Stimulated activated CD4-positive, alpha-beta T cell treated with anti-CD3 and anti-CD28 coated beads, Interleukin-1b, Interleukin-23, amount 100 ng/mL, for 1 hour (primary cell): ENCODE measurements at places on chromosomes 1 and 21.

GRCh38 chr1:232248276-232248820, 381.6 kb downstream of the SIPA1L2 start:
- no peak for DNase-seq

DNA sequence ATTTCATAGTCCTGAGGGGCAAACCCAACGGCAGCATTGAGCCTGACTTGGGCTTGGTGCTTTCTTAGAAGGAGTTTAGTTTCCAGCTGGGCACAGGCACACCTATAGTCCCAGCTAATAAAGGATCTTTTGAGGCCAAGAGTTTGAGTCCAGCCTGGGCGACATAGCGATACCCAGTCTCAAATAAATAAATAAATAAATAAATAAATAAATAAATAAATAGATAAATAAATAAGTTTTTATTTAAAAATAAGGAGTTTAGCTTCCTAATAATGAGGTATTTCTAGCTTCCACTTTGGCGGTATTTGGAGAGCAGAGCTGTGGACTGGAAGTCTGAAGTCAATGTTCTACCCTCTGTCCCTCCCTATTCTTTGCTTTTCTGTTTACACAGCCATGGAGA, 186.6 kb downstream of the URB2 start:
- no peak for DNase-seq

DNA sequence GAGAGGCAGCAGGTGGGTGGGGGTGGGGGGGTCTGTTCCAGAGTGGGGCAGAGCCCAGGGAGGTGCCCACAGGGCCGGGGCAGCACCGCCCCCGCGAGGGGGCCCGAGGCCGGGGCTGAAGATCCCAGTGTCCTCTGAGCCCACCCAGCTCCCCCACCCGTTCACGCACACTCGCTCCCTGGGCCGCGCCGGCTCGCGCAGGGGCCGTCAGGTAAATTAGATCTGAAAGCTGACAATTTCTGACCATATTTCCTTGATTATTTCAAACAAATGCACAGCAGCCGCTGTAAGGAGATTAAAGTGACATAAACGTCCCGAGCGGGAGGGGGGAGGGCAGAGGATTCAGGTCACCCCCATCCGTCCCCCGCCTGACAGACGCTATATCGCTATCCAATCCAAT, 118.0 kb downstream of the CASZ1 start:
- DNase-seq, result no peak

DNA sequence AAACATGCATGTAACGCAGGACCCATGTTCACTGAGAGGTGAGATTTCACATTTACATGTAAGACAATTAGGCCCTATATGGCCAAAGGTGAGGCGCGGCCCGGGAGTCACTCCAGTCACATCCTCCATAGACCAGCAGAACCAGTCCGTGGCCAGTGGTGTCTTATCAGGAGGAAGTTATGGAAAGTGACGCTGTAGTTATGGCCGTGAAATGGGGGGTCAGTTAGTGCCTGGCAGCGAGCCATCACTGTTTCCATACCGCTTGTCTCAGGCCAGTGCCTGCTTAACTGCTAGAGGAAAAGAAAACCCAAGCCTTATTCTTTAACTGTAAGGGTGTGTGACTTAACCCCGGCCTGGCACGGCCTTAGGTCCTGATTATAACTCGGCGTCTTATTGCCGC, 6.1 kb downstream of the C1orf159 start:
- DNase-seq, result no peak

GRCh38 chr1:232599178-232600041, 30.5 kb downstream of the SIPA1L2 start:
- DNase-seq, result no peak

- no peak for DNase-seq
Observed at GRCh38 chr1:115329965-115330364, 8.1 kb downstream of the NGF start.
